ENCODE measurements at places on chromosomes 2 and 18.

- peak; percentile 57 for DNase-seq
These were observed 138.0 kb upstream of the LYPD6 start for GRCh38 chr2:149192427-149192826.

DNA sequence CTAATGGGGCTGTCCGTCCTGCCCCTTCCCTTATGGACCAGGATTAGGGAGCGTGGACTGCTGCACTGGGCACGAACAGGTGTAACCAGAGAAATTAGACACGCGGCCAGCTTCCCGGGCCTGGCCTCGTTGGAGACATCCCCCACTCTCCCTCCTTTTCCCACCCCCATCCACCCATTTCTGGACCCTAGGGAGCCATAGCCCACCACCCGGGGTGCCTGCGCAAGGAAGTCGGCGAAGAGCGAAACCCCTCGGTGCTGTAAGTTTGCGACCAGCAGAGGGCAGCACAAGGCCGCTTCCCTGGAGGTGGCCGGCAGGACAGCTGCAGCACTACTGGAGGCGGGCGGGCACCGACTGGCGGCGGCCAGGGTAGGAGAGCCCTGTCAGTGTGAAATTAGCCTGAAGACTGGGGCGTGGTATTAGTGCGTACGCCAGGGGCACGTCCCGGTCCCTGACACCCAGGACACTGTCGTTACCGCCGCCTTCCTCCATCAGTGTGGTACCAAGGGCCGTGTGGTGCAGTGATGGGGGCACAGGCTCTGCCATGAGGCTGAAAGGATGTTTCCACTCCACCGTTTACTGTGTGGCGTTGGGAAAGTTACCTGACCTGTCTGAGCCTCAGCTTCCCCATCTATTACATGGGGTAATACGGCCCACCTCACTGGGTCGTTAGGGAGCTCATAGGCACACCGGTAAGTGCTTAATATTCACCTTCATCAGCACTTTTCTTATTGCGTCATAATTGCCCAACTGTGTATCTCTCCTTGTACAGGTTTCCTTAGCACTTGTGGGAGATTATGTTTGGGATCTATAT, 36.0 kb upstream of the CD207 start:
- DNase-seq: peak; percentile 60

GRCh38 chr18:5972298-5972697, 77.0 kb upstream of the TMEM200C start:
- DNase-seq: no peak

DNA sequence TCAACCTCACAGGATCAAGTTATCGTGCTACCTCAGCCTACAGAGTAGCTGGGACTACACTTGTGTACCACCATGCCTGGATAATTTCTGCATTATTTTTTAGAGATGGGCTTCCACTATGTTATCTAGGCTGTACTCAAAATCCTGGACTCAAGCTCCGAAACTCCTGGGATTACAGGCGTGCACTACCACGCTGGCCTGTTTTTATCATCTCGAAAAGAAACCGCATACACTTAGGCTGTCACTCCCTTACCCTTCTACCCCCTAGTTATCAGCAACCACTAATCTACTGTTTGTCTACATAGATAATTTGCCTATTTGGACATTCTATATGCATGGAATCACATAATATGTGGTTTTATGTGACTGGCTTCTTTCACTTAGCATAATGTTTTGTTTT, 8.5 kb upstream of the PUM2 start:
- no peak for DNase-seq

DNA sequence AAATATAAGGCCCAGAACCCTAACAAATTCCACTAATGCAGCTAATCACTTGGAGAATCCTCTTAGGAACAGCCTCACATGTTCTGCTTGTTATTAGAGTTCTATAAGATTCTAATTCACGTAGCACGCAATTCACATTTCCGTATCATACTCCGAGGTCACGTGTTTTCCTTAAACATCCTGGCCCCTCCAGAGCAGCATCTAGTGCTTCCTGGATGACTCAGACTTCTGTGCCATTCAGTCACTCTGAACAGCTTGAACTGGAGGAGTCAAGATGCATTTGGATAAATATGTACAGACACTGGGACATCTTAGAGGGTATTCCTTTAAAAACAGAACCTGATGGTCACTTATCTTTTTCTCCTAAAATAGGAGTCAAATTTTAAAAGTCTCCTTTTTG, 156.5 kb downstream of the MYO5B start:
- no peak for DNase-seq

- no peak for DNase-seq
These were observed 49.5 kb downstream of the ATIC start for GRCh38 chr2:215361211-215361875.

GRCh38 chr18:46711444-46711863, 45.4 kb downstream of the ST8SIA5 start:
- DNase-seq: peak; percentile 8

DNA sequence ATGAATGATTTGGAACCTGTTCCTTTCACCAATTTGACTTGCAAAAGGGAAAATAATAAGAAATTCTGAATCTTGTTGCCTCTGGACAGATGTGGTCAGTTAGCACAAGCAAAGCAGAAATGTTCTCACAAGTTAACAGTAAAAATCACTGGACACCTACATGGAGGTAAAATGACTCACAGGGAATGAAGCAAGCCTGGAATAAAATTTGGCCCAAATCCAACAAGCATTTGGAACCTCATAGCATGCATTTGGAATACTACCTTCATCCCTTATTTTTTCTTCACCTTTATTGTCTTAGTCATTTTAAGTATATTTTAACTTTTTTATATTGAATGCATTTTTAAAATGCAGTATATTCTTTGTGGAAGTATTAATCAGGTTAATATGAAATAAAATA, 602.9 kb downstream of the ARHGAP15 start:
- DNase-seq: peak; percentile 43

GRCh38 chr2:112168422-112169124, 30.4 kb downstream of the FBLN7 start:
- peak; percentile 12 for DNase-seq

GRCh38 chr2:38981003-38981669, 91.5 kb downstream of the ARHGEF33 start:
- no peak for DNase-seq

- DNase-seq: peak; percentile 1
These were observed 448.7 kb upstream of the NETO1 start for GRCh38 chr18:73316513-73316912.

DNA sequence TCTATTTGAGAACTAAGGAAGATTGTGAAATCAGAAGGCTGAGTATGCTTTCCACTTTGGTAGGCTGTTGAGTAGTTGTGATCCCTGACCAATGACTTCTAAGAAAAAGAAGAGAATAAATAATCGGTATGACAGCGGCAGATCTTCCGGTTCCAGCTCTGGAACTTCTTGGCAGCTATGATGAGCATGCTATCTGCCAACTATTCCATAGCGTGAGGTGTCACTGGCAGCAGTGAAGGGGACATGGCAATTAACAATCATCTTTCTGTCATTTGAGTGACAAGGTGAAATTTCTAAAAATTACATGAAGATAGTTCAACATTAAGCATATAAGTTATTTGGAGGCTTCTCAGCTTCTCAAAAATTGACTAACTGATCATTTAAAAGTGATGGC, 140.1 kb upstream of the NETO1 start:
- no peak for DNase-seq

- DNase-seq: no peak
These were observed 176.3 kb upstream of the DSEL start for GRCh38 chr18:67692811-67693210.

DNA sequence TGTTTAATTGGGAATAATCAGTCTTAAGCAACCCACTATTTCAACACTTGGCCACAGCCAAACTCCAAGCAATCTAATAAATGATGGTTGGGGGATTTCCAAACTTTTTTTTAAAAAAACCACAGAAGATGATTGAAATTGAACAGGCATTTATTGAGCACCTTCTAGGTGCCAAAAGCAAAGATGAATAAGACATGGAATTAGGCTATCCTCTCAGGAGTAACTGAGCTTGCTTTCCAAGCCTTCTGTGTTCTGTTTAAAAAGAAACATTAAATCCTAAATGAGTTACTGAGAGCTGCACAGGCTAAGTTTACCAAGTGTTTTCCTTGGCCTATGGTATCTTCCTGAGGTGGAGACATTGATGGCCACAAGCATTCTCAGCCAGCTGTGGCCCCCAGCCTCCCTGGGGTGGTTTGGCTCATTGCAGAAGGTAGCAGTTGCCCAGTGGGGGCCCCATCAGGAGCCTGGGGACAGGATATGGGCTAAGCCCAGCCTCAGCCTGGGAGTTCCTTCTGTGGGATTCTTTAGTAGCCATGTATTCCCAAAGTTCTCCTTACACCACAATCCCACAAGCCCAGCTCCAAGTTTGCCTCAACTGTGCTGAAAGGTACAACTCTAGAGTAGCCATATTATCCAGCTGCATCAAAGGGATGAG, 174.3 kb downstream of the C1D start:
- no peak for DNase-seq

DNA sequence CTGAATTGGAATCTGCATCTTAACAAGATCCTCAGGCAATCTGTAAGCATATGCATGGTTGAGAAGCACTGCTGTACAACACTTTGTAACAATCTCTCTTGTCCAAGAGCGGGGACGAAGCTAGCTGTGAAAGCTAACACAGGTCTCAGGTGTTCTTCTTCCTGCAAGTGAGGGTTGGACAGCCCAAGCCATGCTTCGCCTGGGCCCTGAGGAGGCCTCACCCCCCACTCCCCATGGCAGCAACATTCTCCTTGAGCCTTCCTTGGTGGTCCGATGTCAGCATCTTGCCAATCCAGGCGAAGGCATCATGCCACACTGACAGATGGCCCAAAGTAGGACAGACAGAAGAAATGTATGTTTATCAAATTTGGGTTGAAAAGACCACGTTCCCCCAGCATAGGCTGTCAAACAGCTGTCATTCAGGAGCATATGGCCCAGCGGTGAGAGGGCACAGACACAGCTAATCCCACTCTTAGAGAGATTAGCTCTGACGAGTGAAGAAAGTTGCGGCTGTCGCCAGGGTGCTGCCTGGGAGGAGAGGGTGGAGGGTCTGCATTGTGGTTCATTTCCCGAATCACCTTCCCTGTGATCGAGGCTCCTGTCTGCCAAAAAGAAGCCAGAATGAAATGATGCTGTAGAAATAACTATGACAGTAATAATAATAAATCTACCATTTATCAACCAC, 344.7 kb downstream of the MYCN start:
- no peak for DNase-seq

DNA sequence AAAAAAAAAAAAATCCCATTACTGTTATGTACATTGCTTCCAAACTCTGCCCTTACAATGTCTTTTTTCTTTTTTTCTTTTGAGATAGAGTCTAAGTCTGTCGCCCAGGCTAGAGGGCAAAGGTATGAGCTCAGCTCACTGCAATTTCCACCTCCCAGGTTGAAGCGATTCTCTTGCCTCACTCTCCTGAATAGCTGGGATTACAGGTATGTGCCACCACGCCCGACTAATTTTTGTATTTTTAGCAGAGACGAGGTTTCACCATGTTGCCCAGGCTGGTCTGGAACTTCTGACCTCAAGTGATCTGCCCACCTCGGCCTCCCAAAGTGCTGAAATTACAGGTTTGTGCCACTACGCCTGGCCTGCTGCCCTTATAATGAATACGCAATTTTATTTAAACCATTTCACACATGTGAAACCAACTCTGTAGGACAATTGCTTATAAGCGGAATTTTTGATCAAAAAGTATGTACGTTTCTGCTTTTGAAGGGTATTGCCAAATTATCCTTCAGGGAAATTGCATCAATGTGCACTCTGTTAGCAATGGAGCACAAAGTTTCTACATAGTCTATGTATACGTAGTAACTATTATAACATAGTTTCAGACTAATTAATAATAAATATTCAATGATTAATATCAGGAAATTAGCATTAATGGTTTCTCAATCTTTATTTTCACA, 55.7 kb upstream of the ACTR3 start:
- DNase-seq: no peak

GRCh38 chr18:10752382-10752781, 226.6 kb downstream of the NAPG start:
- peak; percentile 11 for DNase-seq

DNA sequence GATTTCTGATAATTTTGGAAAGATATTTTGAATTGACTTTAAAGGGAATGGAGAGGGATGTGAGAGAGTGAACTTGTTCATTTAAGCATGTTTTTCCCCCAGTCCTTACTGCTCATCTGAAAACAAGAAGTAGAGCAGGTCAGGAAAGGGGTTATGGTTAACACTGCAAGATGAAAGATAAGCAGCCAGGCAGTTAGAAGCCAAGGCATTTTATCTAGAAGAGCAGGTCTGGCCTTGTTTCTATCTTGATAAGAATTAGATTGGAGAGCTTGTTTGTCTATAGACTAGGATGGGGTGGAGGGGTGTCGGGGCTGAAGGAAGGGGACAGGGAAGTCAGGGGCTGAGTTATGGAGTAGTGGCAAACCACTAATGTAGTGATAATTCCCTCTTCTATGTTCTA, 171.6 kb downstream of the IKZF2 start:
- DNase-seq: no peak

DNA sequence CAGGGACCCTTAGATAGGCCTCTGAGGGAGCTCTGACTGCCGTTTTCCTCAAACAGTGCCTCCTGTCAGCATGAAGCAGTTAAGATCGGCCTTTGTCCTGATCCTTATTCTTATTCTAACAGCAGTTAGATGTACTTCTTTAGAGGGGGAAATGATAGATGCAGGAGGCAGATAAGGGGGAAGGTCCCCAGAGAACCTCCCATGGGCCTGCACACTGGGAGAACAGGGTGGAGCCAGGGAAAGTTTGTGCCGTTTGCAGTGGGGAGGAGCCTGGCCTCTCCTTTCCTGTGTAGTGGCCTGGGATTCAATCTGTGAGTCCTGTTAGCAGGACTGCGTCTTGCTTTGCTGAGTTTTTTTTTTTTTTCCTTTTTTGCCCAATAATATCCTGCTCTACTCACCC, 7.9 kb upstream of the INPP4A start:
- DNase-seq: no peak

- DNase-seq: peak; percentile 55
These were observed 110.9 kb downstream of the STK39 start for GRCh38 chr2:168136392-168136977.

DNA sequence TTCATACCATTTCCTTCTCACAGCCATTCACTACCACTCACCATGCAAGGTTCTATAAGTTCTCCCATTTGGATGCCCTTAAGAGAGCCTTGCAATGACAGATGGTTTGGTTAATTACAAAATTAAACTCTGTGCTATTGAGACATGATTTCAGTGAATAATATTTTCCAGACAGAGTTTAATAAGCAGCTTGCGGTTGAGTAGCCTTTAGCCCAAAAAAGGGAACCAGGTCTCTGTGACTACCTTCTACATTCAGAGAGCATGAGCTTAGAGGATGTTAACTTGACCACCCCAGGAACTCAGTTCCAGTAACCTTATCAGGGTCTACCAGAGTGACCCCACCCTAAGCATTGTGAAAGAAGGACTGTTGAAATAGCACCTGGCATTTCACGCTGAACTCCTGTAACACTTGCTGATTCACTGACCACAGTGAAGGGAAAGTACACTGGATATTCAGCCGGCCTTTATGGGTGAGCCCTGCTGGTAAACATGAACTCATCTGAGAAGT, 1173.1 kb upstream of the ZEB2 start:
- DNase-seq: peak; percentile 40

- DNase-seq: no peak
These were observed 334.6 kb upstream of the LRATD1 start for GRCh38 chr2:14297906-14298305.

GRCh38 chr2:67922080-67922785, 140.6 kb downstream of the C1D start:
- DNase-seq: no peak
